ENCODE measurements at places on chromosomes 1 and 21.

GRCh38 chr1:174700775-174701174, 253.0 kb downstream of the GPR52 start:
- no peak for DNase-seq

- no peak for DNase-seq
These were observed 54.6 kb downstream of the DMRTB1 start for GRCh38 chr1:53513846-53514245.

DNA sequence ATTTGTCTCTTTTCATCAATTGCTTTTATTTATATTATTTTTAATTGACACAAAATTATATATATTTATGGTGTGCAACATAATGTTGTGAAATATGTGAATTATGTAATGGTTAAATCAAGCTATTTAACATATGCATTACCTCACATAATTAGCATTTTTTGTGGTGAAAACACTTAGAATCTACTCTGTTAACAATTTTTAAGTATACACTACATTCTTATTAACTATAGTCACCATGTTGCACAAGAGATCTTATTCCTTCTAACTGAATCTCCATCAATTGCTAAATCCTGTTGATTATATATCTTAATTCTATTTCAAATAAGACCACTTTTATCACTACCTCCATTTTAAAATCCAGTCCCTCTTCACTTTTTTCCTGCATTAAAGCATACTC, 42.5 kb downstream of the PLPPR5 start:
- no peak for DNase-seq

DNA sequence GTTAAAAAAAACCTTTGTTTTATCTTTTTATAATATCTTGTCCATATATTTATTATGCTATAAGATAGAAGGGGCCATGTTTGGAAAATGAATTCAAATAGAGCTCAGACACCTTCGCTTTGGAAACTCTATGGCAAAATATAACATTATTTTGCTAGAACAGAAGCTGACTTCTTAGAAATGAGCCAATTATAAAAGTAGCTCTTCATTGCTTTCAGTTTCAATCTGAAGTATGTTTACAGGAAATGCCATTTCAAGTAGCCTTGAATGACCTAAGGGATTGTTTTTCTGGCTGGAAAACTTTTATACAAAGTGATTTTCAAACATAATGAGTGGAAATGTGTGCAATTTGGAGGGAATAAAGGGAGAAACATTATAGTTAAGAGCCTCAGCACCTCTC, 37.8 kb upstream of the GBP5 start:
- no peak for DNase-seq

DNA sequence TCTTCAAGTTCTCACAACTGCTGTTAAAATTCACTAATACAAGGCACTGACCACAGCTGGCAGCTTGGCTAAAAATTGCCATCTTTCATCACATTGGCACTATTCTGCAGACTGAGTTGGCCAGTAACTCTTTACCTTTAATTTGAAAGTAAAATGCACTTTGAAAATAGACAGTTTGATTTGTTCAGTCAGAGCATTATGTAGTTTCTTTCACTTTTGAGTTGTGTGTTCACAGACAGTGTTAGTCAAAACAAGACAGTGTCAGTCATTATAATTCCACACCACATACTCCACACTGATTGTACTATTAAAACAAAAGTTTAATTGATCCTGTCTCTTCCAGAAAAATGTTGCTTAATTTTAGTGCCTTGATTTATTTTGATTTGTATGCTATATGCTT, 160.7 kb downstream of the SDCCAG8 start:
- no peak for DNase-seq

GRCh38 chr21:39696196-39696595, 48.8 kb upstream of the IGSF5 start:
- no peak for DNase-seq

DNA sequence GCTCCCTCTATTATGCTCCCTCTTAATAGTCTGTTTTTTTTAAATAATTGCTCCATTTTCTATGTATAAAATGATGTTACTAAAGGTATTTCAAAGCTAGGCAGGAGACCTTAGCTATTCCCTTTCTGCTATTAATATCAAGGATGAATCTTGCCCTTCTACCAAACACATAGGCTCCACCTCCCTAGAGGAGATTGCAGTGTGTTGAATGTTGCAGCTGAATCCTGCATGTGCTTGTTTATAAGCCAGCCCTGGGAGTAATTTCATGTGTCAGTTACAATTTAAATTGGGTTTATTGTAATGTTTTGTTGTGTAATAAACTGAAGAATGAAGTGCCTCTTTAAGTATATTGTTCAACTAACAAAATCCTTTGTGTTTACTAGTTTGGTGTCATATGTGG, 66.0 kb downstream of the TMEM200B start:
- no peak for DNase-seq

Data from HTR-8/SVneo (cell line).